Upper lobe of right lung (tissue), 1 donor: ENCODE measurements at places on chromosomes 16 and 17.

DNA sequence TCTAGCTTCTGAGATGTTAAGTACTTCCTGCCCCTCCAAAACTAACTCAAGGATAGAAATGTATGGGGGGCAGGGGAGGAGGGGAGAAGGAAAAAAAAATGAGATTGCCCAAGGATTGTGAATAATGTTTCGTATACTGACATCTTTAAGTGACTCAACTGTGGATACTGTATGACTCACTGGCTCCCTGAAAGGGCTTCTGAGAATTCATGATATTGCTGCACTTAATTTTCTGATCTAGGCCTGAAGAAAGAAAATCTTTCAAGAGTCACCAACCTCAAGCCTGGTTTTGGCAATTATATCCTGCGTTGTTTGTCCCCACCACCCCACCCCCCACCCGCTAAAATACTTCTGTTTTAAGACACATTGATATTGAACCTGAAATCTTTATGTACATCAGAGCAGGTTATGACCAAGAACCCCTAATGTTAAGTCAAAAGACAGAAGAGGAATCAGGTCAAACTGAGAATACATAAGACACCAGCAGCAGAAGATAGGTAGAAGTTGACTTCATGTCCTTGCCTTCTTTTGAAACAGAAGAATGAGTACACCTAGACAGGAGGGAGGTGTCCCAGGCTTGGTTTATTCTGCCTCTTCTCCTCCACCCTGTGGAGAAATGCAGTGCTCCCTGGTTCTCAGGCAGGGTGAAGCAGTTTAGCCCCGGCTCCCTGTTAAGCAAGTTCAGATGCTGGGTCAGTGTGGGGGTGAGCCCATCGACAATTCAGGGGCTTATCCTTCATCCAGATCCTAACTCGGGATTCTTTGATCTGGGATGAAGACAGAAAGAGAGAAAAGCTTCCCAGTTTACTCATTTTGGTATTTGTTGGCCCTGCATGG, 3.3 kb upstream of the FBXL20 start:
- no peak overlapping the region for H3K4me3 ChIP-seq
- no peak overlapping the region for H3K27ac ChIP-seq
- H3K27me3 ChIP-seq: no peaks in the 10 kb centered on the region
- H3K4me1 ChIP-seq: peaks cover 8% of the 10 kb centered on the region

DNA sequence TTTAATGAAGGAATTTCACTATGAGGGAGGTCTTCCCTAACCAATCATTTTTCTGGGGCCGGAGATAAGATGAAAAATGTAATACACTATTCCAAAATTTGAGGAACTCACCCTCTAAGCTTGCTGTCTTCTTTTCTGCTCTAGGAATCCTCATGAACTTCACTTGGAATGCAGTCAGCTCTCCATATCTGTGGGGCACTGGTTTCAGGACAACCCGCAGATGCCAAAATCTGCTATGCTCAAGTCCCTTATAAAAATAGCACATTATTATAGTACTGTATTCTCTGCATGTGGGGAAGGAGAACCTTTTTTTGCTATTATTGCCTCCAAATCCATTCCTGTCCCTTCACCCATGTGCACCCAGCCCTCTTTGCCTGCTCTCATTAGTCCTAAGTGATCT, 146.0 kb downstream of the ABCA8 start:
- no peaks in the 10 kb centered on the region for H3K4me1 ChIP-seq
- no peak overlapping the region for H3K4me3 ChIP-seq
- no peaks in the 10 kb centered on the region for H3K27me3 ChIP-seq
- no peak for DNase-seq
- H3K36me3 ChIP-seq: no peaks in the 10 kb centered on the region
- peak overlapping the region; percentile 39 for H3K27ac ChIP-seq

GRCh38 chr17:30377574-30378240, 1.0 kb upstream of the CPD start:
- H3K36me3 ChIP-seq: no peaks in the 10 kb centered on the region
- DNase-seq: no peak
- H3K27me3 ChIP-seq: no peaks in the 10 kb centered on the region
- peak overlapping the region; percentile 78 for H3K4me3 ChIP-seq
- peaks cover 43% of the 10 kb centered on the region for H3K4me1 ChIP-seq

GRCh38 chr17:75764417-75764710, 628 bp downstream of the GALK1 start:
- no peak for DNase-seq
- peaks cover 16% of the 10 kb centered on the region for H3K4me1 ChIP-seq
- H3K27ac ChIP-seq: peak overlapping the region; percentile 92
- H3K4me3 ChIP-seq: peak overlapping the region; percentile 88
- peaks cover 8% of the 10 kb centered on the region for H3K36me3 ChIP-seq

DNA sequence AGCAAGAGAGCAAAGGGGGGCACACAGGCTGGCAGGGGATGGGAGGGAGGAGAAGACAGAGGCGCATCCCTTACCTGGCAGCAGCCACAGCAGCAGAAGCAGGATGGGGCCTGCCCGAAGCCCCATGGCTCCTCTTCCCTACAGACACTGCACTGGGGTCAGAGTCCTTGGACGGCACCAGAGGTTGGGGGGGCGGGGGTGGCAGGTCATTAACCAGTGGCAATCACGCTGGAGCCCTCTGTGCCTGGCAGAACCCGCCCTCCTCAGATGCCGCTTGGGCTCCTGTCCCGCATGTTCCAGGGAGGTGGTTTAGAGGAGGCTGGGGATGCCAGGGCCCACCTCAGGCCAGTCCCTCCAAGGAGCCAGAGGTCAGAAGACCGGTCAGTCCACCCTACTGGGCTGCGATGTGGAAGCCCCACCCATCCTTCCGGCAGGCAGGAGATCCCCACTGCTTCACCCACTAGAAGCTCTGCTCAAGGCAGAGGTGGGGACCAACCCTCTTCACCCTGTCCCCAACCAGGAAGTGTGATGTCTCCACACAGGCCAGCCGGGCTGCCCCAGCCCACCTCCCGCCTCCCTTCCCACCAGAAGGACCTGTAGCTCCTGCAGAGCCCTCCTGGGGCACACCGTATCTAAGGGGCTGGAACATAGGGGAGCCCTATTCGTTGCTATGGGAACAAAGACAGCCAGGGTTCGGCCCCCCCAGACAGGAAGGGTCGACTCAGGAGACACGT, 11.7 kb downstream of the ZG16B start:
- DNase-seq: peak; percentile 57
- peak overlapping the region; percentile 24 for H3K27ac ChIP-seq
- peaks cover 3% of the 10 kb centered on the region for H3K27me3 ChIP-seq
- H3K4me3 ChIP-seq: no peak overlapping the region
- peaks cover 8% of the 10 kb centered on the region for H3K4me1 ChIP-seq

GRCh38 chr17:72640415-72641165, 451.9 kb downstream of the SLC39A11 start:
- no peak overlapping the region for H3K27ac ChIP-seq
- no peaks in the 10 kb centered on the region for H3K36me3 ChIP-seq
- peak; percentile 81 for DNase-seq
- no peak overlapping the region for H3K4me3 ChIP-seq

- H3K27me3 ChIP-seq: no peaks in the 10 kb centered on the region
- H3K4me3 ChIP-seq: no peak overlapping the region
- no peaks in the 10 kb centered on the region for H3K36me3 ChIP-seq
Measured at GRCh38 chr17:15185625-15185991, 79.5 kb downstream of the PMP22 start.

- H3K4me1 ChIP-seq: peaks cover 58% of the 10 kb centered on the region
- H3K36me3 ChIP-seq: no peaks in the 10 kb centered on the region
- peak; percentile 78 for DNase-seq
- H3K27me3 ChIP-seq: no peaks in the 10 kb centered on the region
Measured at GRCh38 chr17:29588562-29589411, 661 bp downstream of the GIT1 start.

DNA sequence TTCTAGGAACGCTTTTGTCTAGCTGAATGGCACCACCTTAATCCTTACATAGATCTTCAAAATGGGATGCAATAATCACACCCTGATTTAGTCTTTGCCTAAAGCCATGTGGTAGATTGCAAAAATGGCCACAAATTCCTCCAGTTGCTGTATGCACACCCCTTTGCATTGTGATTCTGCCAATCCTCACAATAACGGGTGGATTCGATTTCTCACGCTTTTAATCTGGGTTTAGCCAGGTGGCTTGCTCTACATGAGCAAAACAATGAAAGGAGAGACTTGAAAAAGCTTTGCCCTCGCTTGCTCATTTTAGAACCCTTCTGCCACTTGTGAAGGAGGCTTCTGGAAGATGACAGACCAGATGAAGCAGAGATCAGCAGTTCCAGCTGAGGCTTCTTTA, 50.3 kb upstream of the B4GALNT2 start:
- no peak overlapping the region for H3K27ac ChIP-seq
- H3K27me3 ChIP-seq: peaks cover 12% of the 10 kb centered on the region
- H3K4me3 ChIP-seq: no peak overlapping the region
- H3K36me3 ChIP-seq: no peaks in the 10 kb centered on the region

DNA sequence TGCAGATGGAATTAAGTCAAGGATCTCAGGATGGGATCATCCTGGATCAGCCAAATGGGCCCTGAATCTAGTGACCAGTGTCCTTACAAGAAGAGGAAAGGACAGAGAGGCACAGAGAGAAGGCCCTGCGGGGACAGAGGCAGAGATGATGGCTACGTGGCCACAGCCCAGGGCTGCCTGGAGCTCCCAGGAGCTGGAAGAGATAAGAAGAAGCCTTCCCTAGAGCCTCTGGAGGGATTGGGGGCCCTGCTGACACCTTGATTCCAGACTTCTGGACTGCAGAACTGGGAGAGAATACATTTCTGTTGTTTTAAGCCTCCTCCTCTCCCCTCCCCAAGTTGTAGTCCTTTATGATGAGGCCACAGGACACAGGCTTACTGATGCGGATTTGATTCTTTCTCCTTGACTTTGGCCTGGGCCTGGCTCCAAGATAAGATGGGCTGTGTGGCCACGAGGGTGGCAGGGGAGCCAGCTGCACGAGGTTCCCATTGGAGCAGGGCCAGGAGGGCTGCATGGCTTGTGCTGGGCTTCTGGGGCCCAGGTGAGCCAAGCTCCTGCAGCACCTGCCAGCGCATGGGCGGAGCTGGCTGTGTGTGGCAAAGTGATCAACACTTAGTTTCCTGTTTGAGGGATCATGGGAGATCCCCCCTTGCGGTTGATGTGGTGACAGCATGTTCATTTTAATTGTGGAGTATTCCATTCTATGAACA, 146.1 kb downstream of the IRF8 start:
- H3K27me3 ChIP-seq: peaks cover 32% of the 10 kb centered on the region
- H3K4me3 ChIP-seq: no peak overlapping the region
- H3K27ac ChIP-seq: no peak overlapping the region

DNA sequence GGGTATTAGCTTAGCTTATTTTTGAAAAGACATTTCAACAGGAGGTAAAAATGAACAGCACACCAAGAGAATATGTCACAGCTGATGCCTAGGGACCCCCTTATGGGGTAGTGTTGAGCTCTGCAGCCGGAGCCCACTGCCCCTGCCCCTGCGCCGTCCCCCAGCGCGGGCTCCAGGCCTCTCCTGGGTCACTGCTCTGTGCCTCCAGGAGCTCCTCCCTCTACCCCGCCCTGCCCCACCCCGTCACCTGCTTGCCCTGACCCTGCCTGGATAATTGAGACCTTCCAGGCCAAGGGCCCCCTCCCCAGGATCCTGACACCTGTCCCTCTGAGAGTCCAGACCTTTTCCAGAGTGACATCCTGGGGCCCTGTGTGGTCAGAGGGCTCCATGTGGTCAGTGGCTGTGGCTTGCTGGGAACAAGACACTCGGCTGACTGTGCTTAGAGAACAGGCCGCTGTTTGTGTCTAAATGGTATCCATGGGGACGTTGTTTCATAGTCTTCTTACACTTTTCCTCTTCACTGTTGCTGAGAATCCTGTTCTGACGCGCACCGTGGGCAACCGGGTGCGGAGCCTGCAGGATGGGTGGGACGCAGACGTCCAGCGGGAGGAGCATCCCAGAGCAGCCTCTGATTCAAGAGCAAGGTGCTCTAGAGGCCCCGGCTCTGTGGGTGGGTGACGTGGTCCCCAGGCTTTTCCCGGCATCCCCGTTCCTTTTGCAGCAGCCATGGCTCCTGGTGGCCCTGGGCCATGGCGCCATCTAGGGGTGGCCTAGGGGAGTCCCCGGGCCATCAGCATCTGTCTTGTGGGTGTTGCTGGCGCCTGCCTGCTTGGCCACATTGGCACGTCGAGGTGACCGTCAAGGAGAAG, 20.0 kb upstream of the WFIKKN1 start:
- peak; percentile 86 for DNase-seq
- no peaks in the 10 kb centered on the region for H3K36me3 ChIP-seq
- peaks cover 5% of the 10 kb centered on the region for H3K4me1 ChIP-seq
- H3K27me3 ChIP-seq: no peaks in the 10 kb centered on the region
- no peak overlapping the region for H3K27ac ChIP-seq

GRCh38 chr17:64480951-64481350, 15.9 kb downstream of the POLG2 start:
- no peak for DNase-seq
- H3K4me3 ChIP-seq: no peak overlapping the region
- no peaks in the 10 kb centered on the region for H3K4me1 ChIP-seq
- no peaks in the 10 kb centered on the region for H3K27me3 ChIP-seq
- no peak overlapping the region for H3K27ac ChIP-seq
- H3K36me3 ChIP-seq: peaks cover 63% of the 10 kb centered on the region

DNA sequence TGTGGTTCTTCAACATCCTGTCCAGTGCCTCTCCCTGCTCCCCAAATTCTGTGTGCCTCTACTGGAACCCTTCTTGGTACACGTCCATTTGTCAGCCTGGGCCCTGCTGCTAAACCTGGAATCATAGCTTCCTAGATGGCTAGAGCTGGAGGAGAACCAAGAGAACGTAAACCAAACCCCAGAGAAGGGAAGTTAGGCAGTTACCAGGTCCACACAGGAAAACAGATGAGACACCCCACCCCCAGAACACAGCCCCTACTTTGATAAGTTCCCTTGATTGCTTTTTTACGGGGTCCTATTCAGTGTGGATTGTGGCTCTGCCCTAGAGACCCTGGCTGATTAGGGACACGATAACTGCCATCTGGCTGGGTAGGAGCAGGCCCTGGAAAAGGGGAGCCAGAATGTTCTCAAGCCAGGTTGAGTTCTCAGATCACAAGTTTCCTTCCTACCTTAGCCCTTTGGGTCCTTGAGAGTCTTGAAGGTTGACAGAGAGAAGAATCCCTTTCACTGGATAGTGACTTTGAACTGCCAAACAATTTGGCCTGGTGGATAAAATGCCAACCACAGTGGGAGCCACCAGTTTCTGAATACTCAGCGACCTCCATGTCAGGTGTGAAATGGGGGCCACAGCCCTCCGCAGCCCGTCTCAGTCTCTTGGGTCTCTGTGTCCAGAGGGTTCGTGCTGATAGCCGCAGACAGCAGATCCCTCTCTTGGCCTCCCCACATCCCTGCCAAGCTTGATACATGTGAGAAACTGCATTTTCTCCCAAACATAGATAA, 7.9 kb downstream of the TBX4 start:
- H3K4me3 ChIP-seq: no peak overlapping the region
- peaks cover 67% of the 10 kb centered on the region for H3K27me3 ChIP-seq
- no peak for DNase-seq
- peak overlapping the region; percentile 60 for H3K27ac ChIP-seq

- H3K27ac ChIP-seq: peak overlapping the region; percentile 78
- no peak for DNase-seq
- H3K4me1 ChIP-seq: no peaks in the 10 kb centered on the region
- H3K27me3 ChIP-seq: no peaks in the 10 kb centered on the region
- H3K4me3 ChIP-seq: peak overlapping the region; percentile 70
- no peaks in the 10 kb centered on the region for H3K36me3 ChIP-seq
Measured at GRCh38 chr16:79595931-79596450, 4.5 kb downstream of the MAF start.
